ENCODE measurements at places on chromosomes 5 and 9.

DNA sequence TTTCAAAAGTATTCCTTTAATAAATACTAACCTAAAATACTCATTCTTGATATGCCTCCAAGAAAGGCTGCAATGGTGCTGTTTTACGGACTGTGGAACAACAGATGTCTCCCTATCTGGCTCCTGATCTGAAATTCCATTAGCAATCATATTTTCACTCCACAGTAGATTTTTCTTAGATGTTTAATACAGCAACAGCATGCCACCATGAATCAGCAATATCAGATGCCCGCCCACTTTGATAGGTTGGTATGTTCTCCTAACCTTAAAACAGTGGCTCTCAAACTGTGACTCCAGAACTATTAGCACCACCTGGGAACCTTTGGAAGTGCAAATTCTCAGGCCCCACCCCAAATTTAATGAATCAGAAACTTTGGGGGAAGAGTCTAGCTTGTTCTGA is 110.2 kb downstream of the MLLT3 start:
- DNase-seq: no peak

DNA sequence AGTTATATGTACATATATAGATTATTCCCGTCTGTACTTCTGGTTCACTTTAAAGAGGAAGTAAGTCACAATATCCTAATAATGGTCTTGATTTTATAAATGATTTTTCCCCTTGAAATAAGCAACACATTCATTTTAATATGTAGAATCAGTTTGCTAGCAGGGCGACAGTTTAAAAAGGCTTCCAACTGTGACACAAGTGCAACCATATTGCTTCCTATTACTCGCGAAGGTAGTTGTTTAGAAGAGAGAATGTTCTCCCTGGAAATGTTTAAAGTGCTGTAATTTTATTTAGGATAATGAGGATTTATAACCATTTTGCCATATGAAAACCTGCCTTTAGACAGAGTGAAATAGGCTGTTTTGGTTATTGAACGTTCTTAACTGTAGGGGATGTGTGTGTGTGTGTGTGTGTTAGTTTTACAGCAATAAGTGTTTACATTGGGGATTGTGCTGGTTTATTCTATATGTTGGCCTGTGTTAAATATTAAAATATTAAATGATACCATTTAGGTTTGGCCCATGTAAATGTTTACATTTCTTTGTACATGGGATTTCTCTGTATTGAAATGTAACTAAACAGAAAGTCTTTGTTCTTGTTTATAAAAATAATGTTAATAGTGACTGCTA is 138.3 kb downstream of the PBX3 start:
- DNase-seq: no peak

DNA sequence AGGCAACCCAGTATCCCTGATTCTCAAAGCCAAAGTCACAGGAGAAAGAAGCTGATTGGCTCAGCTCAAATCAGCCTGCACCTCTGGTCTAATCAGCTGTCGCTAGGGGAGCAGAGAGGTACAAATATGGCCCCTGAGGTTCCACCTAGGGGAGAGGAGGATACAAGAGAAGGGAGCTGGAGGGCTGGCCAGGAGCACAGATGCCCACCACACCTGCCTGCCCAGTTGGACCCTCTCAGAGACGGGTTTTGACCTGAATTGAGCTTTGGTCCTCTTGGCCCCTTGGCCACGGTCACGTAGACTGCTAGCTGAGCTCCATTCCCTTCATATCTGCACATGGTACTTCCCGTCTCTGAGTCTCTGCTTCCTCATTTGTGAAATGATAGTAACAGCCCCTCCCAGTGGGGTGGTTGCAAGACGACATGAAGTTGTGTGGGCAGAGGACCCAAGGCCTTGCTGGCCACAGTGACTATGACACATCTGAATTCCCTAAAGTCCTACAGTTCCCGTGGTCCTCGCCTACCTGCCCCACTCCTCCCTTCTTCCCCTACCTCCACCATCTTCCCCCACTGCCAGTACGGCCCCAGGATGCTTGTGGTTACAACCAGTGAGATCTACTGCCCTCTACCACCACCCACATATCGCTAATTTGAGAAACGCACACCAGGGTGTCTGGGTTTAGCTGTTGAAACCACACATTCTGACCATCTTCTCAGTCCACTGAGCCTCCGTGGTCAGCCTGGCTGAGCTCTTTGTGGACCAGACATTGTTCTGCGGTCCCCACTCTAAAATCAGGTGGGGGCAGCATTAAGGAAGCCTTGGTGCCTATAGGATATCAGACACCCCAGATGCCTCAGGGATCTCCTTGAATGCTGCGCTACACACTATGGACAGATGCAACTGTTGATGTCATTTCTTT is 60.3 kb upstream of the NEK6 start:
- no peak for DNase-seq

DNA sequence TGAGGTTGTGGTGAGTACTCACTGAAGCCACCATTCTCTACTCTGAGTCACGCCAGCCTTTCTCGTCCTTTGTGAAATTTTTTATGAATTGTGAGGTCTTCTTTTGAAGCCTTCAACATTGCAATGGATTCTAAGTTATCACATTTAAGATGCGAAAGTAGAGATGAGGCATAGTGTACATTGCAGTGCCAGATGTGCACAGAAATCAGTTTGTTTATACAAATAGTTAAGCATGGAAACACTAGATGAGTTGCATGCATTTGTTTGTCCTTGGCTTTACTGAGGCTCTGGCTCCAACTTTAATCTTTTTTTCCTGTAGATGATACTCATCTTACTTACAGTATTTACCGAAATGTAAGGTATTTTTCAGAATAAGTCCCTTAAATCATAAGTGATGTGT is 453.7 kb upstream of the RIOK2 start:
- DNase-seq: no peak

GRCh38 chr9:10232352-10232930 is 380.4 kb downstream of the PTPRD start:
- DNase-seq: no peak

DNA sequence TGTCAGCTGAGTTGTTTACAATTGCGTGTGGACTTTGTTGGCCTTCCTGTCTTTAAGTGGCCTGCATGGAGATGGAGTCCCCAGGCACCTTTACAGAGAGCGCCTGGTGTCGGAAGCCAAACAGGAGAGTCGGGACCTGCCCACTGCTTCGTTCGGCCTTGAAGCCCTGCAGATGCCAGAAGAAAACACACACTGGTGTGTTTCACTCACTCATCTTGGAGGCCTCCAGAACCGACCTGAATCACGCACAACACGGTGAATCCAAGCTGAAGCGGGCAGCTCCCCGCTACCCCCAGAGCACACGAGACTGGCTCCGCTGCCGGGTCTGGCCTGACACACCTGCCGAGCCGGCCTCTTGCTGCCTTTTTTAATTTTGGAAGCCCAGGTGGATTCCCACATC is 419.4 kb upstream of the IRX4 start:
- DNase-seq: no peak

DNA sequence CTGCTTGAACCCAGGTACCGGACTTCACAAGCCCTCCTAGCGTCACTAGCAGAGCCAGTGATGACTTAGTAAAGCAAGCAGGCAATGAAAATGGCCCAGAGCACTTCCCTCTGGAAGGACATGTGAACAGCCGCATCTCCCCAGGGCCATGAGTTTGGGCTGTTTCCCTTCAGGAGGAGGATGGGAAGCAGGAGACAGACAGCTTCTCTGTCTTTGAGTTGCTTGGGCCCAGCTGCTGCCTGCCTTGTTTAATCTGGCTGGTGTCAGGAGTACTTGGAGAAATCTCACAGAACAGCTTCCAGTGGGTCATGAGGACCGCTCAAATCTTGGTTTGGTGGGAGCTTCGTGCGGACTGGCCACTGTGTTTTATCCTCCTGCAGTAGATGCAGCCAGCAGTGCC is 25.4 kb upstream of the WWC1 start:
- DNase-seq: no peak

GRCh38 chr9:81534138-81534875 is 155.0 kb downstream of the TLE1 start:
- no peak for DNase-seq

- peak; percentile 77 for DNase-seq
Measured at GRCh38 chr5:143886651-143887638, 75.0 kb downstream of the HMHB1 start.

DNA sequence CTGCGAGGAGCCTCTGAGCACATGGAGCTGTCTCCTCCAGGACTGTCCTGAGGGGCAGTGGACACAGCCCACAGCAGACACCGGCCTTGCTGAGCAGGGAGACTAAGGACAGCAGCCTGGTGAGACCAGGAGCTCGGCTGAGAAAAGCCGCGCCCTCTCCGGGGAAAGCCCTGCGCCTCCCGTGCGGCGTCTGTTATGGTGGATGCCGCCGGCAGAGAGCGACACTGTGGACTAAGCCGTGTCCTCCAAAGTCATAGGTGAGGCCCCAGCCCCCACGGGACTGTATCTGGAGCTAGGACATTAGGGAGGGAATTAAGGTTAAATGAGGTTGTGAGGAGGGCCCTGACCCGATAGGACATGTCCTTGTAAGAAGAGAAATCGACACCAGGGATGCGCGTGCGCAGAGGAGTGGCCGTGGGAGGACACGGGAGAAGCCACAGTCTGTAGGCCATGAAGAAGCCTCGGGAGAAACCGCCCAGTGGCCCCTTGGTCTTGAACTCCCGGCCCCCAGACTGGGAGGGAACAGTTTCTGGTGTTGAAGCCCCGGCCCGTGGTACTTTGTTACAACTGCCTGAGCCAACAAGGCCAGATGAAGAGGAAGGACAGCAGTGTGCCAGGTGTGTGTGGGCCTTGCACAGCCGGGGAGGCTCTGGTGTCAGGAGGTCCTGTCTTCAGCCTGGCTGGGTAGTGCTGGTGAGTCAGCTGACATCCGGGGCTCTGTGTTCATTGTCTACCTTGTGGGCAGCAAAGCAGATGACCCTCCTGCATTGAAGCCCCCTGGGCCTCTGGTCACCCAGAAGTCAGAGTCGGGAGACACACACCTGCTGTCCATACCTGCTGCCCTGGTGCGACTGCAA is 22.1 kb downstream of the MRPL36 start:
- DNase-seq: no peak

GRCh38 chr5:1494780-1495524 is 28.8 kb downstream of the LPCAT1 start:
- DNase-seq: no peak

DNA sequence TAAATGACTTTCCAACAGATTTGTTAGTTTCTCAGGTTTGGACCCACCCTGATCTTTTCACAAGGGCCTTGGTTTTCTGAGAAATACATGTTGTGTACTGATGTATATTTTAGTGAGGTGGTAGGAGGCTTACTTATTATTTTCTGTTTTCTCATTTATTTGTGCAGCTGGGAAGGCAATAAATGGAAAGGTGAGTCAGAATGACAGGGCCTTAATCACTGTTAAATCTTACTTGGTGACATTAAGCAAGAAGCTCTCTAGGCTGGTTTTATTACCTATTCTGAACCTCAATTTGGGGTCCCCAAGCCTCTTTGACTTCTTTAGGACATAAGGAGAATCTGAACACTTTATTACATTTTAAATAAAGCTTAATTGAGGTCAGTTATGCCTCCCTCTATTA is 214.0 kb upstream of the DAB2 start:
- DNase-seq: no peak

- DNase-seq: no peak
Measured at GRCh38 chr9:133380734-133381133, 4.6 kb downstream of the STKLD1 start.

DNA sequence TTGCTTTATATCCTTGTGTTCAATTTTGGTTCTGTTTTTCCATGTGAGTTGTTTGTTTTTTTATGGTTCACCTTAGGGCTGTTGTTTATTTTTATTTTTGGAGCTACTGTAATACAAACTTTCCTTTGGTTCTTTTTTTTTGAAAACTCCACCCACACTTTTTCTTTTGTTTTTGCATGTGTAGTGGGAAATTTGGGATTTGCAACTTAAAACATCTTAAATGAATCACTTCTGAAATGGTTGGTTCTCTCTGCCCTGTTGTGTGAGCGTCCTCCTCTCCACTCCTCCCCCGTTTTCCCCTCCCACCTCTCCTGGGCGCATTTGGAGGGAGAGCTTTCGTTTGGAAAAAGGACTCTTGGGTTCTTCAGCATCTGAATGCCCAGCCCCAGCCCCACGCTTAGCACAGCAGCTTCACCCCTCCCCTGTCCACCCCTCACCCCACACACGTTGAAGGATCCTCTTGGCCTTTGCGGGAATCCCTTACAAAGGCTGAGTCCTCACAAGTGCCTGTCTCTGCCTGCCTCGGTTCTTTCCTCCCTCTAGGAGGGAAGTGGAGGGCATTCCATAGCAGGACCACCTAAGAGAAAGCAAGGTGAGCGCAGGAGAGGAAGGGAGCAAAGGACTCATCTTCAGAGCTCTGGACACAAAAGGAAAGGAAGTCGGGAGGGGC is 67.2 kb downstream of the DMRT1 start:
- no peak for DNase-seq

- no peak for DNase-seq
Measured at GRCh38 chr9:123942542-123942941, 12.6 kb upstream of the DENND1A start.

DNA sequence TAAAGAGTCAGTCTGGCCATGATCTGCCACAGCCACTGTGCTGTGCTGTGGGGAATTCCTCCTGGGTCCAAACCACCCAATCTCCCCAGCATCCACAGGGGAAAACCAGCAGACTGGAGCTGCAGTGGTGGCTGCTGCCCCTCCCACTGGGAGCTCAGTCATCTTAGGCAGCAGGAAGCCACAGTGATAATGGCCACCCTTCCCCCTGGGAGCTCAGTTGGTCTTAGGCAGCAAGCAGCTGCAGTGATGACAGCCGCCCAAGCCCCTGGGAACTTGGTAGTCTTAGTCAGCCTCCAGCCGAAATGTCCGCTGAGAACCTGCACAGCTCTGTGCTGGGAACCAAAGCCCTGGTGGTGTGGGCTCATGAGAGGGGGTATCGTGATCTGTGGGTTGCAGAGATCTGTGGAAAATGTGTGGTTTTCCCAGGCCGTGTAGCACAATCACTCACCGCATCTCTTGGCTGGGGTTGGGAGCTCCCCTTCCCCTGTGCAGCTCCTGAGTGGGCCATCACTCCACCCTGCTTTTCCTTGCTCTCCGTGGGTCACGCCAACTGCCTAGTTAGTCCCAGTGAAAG is 38.4 kb upstream of the SMIM15 start:
- DNase-seq: no peak

DNA sequence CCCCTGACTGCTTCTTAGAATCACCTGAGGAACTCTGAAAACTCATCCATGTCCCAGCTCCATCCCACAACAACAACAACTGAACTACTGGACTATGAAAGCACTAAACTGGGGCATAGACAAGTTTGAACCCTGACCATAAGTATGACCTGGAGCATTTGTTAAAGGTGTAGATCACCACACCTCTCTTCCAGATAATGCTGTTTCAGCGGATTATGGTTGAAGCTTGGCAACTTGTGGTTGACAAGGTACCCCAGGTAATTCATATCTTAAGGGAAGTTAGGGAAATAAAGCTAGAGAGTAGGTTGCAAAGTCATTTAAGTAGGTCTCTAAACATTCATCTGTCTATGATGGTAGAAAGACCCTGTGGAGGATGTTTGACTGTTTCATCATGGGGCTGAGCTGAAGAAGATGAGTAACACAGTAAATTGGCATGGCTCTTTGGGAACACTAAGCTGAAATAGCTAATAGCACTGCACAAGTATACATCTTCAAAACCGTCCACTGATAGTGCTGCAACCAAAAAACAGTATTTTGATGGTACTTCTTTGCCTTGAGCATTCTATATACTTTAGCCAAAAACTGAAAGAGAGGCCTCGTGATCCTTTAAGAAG is 80.2 kb downstream of the TMEM174 start:
- DNase-seq: no peak

GRCh38 chr5:93428868-93429267 is 152.2 kb downstream of the NR2F1-AS1 start:
- no peak for DNase-seq
